ENCODE measurements at places on chromosomes 5 and 9.

DNA sequence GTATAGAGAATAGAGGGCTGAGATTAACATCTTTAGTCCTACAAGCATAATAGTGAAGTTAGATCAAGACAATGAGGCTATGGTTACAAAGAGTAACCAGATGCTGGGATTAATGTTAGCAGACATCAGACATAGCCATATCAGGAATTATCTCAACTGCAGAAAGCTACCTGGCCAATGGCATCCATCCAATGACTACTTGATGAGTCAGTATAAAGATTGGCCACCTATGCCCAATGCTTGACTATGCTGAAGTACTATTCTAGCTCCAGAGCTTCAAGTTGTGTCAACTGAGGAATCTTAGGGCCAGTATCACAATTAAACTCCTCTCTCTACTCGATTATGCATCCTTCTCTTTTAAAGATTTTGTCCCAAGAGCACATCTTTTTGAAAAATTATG is 541.4 kb downstream of the PRELID2 start:
- DNase-seq = no peak

- no peak for DNase-seq
These were observed 15.6 kb upstream of the EPB41L4A start for GRCh38 chr5:112434641-112435040.

DNA sequence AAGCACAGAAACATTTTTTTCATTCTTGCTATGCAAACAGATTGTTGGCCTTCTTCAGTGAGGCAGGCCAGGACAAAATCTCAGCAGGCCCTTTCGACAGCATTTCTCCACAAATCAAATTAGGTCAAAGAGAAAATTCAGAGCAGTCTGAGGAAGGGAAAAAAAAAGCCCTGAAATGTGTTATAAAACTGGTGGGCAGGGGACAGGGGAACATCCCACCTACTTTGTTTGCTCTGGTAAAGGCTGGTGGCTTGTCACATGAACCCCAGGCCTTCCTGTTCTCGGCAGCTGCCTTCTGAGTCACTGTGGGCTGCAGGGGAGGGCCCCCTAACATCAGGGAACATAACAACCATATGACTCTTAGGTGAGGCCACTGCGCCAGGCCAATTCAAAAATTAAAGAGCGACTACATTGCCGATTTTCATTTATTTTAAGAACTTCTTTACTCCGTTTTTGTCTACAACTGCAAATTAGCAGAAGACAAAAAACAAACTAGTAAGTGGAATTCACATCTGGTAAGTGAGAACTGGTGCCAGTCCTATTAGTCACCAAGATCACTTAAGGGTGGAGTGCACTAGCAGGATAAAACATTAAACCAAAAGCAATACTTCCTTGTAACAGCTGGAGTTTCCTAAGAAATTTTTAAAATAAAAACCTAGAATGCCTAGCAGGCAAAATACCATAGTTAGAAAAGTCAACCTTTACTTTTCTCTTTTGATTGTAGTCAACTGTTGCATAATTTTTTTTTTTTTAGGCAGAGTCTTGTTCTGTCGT is 46.2 kb upstream of the DENND4C start:
- peak; percentile 47 for DNase-seq

DNA sequence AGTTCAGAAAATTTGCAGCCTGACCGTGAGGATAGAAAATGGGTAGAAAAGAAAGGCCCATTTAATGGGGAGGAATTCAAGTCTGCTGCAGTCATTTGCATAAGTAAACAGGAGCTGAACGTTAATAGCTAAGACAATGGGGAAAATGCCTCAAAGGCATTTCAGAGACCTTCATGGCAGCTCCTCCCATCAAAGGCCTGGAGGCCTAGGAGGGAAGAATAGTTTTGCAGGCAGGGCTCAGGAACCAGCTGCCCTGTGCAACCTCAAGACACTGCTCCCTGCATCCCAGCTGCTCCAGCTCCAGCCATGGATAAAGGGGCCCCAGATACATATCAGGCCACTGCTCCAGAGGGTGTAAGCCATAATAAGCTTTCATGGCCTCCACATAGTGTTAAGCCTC is 32.2 kb upstream of the CDH18 start:
- DNase-seq = no peak

DNA sequence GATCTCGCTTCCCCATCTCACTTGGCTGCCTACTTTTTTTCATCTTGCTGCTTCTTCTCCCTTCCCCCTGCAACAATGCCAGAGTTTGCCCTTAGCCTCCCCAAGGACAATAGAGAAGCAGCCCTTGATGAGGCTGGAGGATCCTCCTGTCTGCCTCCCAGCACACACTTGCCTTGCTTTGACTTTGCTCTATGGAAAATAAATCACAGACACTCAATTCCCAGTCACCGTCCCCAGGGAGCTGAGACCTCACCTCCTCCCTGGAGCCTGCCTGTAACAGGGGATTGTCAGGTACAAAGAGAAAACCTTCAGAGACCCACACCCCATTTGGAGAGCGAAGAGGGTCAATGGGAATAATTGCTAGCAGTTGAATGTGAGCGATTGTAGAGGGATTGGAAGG is 242.1 kb upstream of the ZNF462 start:
- no peak for DNase-seq

DNA sequence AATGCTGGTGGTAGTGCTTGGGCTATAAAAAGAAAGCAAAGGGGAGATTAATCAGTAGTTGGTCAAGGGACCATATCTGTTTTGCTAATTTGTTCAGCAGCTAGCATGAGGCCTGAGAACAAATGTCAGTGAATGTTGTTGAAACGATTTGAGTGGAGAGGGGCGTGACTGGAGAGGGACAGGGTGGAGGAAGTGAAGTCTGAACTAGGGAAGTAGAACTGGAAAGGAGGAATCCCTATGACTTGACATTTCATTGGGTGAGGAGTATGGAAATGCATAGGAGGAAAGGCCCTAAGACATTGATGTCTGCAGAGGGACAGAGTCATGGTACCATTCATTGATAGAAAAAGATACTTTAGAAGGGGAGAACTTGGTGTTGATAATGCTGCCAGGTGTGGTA is 19.7 kb downstream of the TLE4 start:
- DNase-seq = no peak

GRCh38 chr5:5189051-5189430 is 48.9 kb downstream of the ADAMTS16 start:
- no peak for DNase-seq

- DNase-seq = no peak
These were observed 485 bp downstream of the FAM53C start for GRCh38 chr5:138338411-138339090.
